Right hindlimb (tissue), 1 donor: ENCODE measurements at places on chromosomes 3 and 15.

GRCh38 chr3:103977417-103977816 lies 1389.3 kb upstream of the ALCAM start:
- DNase-seq, result no peak

DNA sequence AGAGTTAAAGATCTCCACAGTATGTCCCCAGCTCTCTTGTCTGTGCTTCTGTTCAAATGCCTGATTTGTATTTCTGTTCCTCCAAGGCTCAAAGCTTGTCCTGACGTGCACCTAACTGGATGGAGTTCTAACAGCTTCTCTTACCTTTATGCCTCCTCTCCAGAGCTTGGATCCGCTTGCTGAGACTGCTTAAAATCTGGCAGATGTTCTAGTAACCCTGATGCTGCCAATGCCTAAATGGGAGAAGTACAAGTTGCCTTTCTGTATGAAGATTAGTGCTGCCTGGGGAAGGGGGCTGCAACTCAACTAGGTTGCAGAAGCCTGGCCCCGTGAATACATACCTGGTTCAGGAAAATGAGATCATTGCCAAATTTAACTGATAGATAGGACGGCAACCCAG lies 354.5 kb upstream of the KCNMB2 start:
- DNase-seq, result no peak

- DNase-seq, result no peak
Observed at GRCh38 chr15:39594446-39595337, 13.8 kb downstream of the THBS1 start.

- DNase-seq, result no peak
Observed at GRCh38 chr3:7447197-7447769, 586.4 kb downstream of the GRM7 start.

- no peak for DNase-seq
Observed at GRCh38 chr3:84100861-84101260, 857.9 kb upstream of the CADM2 start.

GRCh38 chr15:78739996-78740903 lies 71.0 kb downstream of the ADAMTS7 start:
- no peak for DNase-seq

GRCh38 chr15:81037952-81038743 lies 37.4 kb downstream of the TLNRD1 start:
- no peak for DNase-seq

GRCh38 chr3:177894081-177894728 lies 642.0 kb upstream of the KCNMB2 start:
- DNase-seq, result no peak

DNA sequence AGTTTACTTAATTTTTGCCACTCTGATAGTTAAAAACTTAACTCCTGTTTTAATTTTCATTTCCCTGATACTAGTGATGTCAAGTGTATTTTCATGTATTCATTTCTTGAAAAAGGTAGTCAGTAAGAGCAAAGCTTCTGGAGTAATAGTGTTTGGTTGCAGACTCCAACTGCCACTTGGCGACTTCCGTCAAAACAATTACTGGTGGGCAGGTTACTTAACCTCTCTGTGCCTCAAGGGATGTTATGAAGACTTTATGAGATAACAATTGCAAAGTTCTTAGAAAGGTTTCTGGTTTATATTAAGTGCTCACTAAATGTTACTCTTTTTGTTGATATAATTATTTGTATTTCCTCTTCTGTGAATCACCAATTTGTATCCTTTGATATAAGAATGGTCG lies 129.7 kb downstream of the NFKBIZ start:
- DNase-seq, result no peak

- peak; percentile 41 for DNase-seq
Observed at GRCh38 chr3:193134856-193135255, 106.2 kb upstream of the PLAAT1 start.

DNA sequence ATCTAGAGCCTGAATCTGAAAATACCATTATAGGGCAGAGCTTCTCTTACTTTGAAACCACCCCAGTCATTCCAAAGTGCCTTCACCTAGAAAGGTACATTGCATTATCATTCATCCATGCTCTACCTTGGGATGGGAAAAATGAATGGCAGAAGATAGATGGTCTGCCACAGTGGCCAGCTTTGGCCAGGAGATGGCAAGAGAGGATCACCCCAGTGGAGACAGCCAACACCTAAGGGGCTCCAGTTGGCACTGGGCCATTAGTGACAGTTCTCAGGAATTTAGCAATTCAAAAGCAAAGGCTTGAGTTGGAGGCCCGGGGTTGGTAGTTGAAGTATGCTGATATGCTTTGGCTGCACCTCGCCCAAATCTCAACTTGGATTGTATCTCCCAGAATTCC lies 253.6 kb upstream of the MRPL3 start:
- no peak for DNase-seq

DNA sequence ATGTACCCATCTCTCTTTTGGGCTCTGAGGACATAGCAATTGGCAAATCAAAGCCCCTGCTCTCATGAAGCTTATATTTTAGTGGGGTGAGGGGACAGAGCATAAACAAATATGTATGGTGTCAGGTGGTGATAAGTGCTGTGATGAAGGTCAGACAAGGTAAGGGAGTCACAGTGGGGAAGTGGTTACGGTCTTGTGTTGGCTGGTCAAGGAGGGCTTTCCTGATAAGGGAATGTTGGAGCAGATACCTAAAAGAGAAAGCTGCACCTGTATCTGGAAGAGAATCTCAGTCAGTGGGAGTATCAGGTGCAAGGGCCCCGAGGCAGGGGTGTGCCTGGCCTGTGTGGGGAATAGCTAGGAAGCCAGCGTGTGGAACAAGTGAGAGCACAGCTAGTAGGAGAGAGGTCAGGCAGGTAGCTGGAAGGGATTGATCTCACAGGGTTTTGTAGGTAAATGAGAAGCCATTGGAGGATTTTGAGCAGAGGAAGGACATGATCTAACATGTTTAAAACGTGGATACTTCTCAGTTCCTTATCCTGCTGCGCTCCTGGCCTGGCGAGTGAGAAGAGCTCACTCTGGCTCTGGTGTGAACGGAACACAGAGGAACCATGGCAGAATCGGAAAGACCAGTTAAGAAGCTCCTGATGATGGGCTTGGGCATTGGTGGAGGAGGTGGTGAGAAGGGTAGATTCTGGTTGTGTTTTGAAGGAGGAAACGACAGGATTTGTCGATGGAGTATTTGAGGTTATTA lies 35.5 kb downstream of the MRAS start:
- DNase-seq, result no peak

- no peak for DNase-seq
Observed at GRCh38 chr3:74409066-74409465, 205.4 kb downstream of the CNTN3 start.

DNA sequence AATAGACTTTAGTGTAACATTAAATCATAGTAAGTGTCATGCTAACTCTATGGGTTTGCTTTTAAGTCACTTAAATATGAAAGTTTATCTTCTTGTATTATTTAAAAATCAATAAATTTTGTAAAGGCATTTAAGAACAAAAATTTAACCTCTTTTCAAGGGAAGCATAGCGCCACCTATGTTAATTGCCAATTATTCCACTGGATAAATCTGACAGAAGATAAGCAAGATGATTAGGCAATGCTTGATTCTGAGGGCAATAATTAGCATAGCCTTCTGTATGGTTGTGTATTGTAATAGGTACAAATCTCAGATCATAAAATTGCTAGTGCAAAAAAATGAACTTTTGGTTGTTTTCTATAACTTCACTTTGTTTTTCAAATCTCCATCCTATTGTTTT lies 560.1 kb downstream of the GRM7 start:
- DNase-seq, result no peak

GRCh38 chr3:16357186-16358121 lies 92.4 kb downstream of the OXNAD1 start:
- no peak for DNase-seq

DNA sequence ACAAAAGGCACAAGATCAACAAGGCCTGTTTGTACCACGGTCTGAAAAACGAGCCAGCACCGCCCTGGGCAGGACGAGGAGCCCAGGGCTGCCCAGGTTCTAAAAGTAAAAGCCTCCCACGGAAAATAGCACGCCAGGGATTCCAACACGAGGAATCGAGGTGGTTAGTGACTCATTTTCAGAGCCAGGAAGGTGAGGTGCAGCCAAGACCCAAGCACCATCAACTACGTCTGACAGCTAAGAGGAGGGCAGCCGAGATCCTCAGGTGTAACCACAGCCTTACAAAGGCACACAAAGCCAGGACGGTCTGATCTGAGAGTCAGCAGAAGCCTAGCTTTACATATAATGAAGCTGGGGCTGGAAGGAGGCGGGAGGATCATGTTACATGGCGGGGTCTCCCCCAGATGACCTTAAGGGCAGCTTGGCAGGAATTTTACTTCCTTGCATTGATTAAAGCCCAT lies 52.5 kb downstream of the ATP10A start:
- no peak for DNase-seq

GRCh38 chr3:139689708-139690228 lies 12.0 kb upstream of the NMNAT3 start:
- no peak for DNase-seq

GRCh38 chr3:88412346-88412745 lies 262.6 kb downstream of the C3orf38 start:
- no peak for DNase-seq

- DNase-seq, result no peak
Observed at GRCh38 chr3:13200946-13201345, 127.7 kb upstream of the IQSEC1 start.

DNA sequence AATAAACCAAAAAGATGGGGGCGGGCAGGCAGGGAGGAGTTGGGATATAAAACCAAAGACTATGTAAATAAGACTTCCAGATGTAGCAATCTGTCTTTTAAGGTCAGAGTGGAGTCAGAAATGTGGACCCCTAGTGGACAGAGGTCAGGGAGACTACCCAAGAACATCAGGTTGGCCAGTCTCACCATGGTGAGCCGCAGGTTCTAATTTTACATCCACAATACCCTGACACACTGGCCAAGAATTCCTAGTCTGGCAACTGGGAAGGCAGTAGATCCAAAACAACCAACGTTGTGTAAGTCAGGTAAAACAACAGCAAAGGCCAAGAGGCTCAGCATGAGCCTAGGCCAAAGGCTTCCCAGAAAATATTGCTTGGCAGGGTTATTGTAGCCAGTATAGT lies 203.4 kb downstream of the FOXP1 start:
- no peak for DNase-seq

- no peak for DNase-seq
Observed at GRCh38 chr3:123621186-123621849, 36.5 kb upstream of the HACD2 start.

GRCh38 chr3:189947068-189947467 lies 173.6 kb downstream of the P3H2 start:
- no peak for DNase-seq

DNA sequence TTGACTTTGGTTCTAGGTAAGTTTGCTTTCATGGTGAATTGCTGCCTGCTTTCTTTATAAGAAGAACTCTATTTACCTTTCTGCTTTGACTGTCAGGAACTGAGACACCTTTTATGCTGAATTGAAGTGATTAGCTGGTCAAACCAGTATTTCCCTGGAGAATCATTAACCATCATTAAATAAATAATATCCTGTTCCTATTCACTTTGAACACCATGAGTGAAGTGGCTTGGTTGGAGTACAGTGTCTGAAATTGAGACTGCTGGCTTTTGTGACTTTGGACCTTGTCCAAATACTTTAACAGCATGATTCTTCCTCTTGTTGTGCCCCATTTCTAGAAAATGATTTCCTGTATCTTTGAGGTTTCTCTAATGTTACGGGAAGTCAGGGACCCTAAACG lies 5.6 kb upstream of the TMEM62 start:
- DNase-seq, result no peak

DNA sequence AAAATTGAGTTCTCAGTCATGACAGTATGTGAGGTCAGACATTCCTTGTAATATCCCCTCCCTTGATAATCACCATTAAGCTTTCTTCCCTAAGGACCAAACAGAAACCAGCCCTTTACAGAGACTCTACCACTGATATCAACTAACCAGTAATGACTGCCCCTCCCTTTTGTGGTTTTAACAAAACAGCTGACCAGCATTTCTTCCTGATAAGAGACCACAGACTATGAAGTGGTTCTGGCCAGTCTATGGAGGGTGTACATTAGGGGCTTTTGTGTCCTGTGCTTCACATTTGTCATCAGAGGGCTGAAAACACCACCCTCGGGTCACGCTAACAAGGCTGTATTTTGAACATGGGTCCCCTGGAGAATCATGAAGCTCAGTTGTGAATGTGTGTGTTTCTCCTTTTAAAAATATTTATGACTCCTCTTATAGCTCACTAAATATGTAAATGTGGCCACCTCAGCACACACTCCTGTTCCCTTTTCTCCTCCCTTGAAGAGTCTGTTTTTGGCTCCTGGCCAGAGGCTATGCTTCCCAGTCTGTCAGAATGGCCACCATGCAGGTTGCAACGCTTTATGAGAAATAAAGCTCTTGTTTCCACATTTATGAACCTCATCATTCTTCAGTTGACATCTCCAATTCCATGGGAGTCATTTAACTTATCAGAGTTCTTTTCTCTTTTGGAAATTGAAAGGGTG lies 239.3 kb downstream of the CPNE4 start:
- no peak for DNase-seq

- DNase-seq, result no peak
Observed at GRCh38 chr3:111910806-111911205, 51.7 kb downstream of the PHLDB2 start.

- DNase-seq, result no peak
Observed at GRCh38 chr3:125386811-125387210, 11.7 kb upstream of the ZNF148 start.

GRCh38 chr3:12659316-12660015 lies 4.5 kb downstream of the RAF1 start:
- DNase-seq, result no peak

DNA sequence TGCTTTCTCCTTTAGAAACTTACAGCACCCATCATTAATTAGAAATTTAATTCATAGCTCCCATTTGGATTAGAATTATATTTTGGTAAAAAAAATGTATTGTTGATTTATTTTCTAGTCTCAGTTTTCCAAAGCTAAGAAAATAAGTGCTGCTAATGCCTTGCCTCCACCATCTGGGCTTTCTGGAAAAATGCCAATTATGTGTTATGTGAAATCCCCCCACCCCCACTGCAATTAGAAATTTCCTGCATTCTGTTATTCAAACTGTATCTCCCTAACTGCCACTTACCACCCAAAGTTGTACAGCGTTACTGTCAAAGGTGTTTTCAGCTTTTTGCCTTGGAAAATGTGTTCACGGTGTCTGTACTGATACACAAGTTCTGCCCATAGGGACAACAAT lies 617.2 kb upstream of the UBE2E2 start:
- DNase-seq, result no peak

DNA sequence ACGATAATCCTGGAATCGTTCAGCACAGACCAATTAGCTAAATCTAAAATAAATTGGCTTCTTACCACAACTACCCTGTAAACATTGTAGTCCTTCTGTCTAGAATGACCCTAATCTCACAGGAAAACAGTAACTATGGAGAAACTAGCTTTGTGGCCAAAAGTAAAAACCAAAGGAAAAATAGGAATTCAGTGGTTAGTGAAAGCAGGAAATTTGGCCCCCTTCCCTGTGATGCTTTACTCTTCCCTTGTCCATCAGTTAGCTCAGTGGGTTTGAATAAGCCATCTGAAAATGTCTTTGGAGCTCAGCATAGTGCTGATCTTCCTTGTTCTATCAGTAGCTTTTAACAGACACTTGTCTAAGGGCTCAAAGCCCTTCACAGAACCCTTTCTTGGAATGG lies 1.6 kb downstream of the NMD3 start:
- DNase-seq, result no peak
